ENCODE measurements at places on chromosomes 3 and 15.

GRCh38 chr3:34261001-34261385 lies 462.6 kb downstream of the PDCD6IP start:
- no peak for DNase-seq

- no peak for DNase-seq
These were observed 71.4 kb upstream of the BHLHE40 start for GRCh38 chr3:4907643-4908432.

DNA sequence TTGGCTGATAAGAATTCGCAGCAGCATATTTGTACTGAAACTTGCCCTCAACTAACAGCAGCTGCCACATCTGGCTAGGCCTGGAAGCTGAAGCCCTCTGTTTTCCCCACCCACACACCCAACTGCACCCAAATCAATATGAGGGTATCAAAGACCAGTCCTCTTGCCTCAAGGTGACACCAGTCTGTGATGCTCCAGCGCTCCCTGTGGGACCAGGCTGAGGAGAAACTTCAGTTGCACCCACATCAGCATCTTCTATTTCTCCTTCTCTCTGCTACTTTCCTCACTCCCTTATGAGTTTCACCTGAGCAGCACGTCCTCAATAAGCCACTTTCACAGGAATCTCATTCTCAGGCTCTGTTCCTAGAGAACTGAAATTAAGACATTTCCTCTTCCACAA lies 18.7 kb upstream of the GRAMD1C start:
- DNase-seq, result no peak

DNA sequence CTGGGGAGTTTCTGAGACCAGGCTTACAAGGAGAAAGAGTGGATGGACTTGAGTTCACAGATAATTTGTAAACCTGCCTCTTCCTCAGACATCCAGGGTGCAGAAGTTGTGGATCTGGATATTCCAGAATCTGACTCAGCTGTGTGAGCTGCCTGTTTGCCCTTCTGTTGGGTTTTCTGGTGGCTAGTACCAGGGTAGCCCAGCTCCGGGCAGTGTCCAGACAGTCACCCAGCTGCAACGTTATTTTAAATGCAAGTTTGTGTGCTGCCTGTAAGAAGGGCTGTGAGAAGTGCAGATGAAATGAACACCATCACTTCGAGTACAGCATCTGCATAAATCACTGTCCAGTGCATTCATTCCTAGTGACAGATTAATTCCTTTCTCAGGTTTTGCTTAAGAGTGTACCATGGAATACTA lies 1053.0 kb downstream of the TUSC7 start:
- DNase-seq, result no peak

GRCh38 chr3:186380622-186381380 lies 18.8 kb upstream of the DGKG start:
- DNase-seq, result no peak

GRCh38 chr3:141345528-141345927 lies 22.8 kb upstream of the ZBTB38 start:
- DNase-seq, result no peak

Data from SK-N-MC (cell line).